ENCODE measurements at places on chromosomes 6 and 20.

GRCh38 chr6:134529921-134530320, 212.0 kb upstream of the SGK1 start:
- no peak for DNase-seq

- no peak for DNase-seq
These were observed 299.0 kb downstream of the DOK5 start for GRCh38 chr20:54774426-54774825.

DNA sequence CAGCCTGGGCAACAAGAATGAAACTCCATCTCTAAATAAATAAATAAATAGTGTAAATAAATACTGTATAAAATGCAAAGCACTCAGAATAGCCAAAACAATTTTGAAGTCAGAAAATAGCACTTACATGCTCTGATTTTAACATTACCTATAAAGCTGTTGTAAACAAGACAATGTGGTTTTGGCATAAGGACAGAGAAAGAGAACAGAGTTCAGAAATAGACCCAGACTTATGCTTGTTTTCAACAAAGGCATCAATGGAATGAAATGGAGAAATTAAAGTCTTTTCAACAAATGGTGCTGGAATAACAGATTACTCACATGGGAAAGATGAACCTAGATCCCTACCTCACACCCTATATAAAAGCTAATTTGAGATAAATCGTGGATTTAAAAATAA, 10.4 kb downstream of the ACAT2 start:
- DNase-seq: no peak

- no peak for DNase-seq
These were observed 10.7 kb upstream of the C20orf204 start for GRCh38 chr20:64025101-64025825.

DNA sequence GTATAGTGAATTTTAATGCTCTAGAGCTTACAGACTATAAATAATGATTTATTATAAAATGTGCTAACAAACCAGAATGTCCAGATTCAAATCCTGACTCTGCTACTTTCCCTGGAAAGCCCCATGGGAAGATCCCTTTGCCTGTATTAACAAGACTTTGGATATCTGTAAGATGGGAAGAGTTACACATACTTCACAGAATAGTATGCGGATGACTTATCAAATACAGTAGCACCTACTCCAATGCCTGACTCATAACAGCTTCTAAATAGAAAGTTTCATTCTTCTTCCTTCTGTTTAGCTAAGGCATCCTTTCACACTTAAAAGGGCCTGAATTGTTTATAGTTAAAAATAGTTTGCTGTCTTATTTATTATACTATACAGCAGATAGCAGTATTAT, 166.3 kb downstream of the KCNQ5 start:
- DNase-seq: no peak

- DNase-seq: no peak
These were observed 23.0 kb downstream of the FERMT1 start for GRCh38 chr20:6099819-6100218.

DNA sequence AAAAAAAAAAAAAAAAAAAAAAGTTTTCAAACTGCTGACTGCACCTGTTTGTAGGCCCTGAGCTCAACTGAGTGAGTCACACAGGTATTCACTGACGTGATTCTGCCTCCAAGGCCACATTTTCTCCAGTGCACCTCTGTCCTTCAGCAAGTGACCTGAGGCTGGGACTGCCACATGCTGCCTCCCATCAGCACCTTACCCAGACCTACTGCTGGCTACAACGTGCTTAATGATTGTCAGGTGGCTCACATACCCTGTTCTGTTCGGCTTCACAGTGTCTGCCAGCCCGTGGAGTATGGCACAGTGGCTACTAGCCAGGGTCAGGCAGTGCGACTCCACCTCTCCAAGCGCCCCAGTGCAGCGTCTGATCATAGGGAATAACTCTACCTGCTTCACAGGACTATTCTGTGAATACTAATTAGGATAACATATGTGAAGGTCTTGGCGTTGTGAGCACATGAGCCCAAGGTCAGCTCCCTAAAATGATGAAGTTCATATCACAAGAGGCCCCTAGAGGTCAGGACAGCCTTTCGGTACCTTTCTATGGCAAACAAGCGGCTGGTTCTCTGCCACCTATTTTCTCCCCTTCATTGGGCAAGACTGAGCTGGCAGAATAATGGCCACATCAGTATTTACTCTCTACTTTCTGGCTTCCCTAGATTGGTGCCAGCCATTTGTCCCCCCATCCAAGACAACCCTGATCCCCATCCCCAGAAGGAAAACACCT, 28.1 kb downstream of the RIPOR3 start:
- DNase-seq: no peak

DNA sequence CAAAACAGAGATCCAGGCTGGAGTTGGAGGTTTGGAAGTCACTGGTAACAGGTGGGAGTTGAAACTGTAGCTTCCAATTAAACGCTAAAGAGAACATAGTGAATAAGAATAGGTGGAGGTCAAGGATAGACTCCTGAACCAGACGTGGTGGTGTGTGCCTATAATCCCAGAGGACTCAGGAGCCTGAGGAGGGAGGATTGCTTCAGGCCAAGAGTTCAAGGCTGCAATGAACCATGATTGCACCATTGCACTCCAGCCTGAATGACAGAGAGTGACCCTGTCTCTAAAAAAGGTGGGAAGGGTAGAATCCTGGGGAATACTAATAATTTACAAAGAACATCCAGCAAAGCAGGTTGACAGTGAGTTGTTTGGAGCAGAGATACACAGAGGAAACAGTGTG, 13.6 kb downstream of the NRSN1 start:
- no peak for DNase-seq

GRCh38 chr20:13423472-13424173, 202.5 kb downstream of the ISM1 start:
- no peak for DNase-seq

DNA sequence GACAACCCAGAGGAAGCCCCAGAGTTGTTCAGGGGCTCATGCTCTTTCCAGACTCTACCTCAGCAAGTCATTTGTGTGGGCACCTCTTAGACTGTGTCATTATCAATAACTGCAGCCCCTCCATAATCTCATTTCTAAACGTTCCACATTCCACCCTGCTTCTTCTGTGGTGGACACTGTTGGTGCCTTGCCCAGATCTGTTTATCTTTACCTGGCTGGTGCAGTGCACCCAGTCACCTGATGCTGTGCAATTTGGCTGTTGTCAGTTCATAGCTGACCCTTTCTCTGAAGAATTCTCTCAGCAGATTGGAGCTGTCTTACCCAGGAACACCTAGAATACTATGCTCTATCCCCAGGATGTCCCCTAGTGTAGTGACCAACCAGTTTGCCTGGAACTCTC, 80.0 kb downstream of the ATRN start:
- no peak for DNase-seq

GRCh38 chr6:24847402-24847801, 48.7 kb upstream of the ARMH2 start:
- no peak for DNase-seq

- DNase-seq: no peak
These were observed 54.8 kb downstream of the SENP6 start for GRCh38 chr6:75656479-75656878.

DNA sequence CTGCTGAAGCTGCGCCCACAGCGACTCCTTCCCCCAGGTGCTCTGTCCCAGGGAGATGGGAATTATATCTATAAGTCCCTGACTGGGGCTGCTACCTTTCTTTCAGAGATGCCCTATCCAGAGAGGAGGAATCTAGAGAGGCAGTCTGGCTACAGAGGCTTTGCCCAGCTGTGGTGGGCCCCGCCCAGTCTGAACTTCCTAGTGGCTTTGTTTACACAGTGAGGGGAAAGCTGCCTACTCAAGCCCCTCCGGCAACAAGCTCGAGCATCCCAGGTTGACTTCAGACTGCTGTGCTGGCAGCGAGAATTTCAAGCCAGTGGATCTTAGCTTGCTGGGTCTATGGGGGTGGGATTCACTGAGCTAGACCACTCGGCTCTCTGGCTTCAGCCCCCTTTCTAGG, 152.5 kb upstream of the MAP3K7 start:
- no peak for DNase-seq

- DNase-seq: no peak
These were observed 57.3 kb upstream of the MLIP start for GRCh38 chr6:54053881-54054391.

DNA sequence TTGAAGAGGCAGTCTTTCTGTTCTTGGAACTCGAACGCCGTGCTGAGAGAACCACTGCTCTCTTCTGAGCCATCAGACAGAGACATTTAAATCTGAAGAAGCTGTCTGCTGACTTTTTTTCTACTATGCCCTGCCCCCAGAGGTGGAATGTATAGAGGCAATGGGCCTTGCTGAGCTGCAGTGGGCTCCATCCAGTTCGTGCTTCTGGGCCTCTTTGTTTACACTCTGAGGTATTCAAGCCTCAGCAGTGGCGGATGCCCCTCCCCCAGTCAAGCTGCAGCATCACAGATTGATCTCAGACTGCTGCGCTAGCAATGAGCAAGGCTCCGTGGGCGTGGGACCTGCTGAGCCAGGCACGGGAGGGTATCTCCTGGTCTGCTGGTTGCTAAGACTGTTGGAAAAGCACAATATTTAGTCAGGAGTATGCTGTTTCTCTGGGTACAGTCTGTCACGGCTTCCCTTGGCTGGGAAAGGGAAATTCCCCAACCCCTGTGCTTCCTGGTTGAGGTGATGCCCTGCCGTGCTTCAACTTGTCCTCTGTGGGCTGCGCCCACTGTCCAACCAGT, 526.8 kb downstream of the CD109 start:
- no peak for DNase-seq

- DNase-seq: no peak
These were observed 9.7 kb upstream of the CLDN20 start for GRCh38 chr6:155254139-155254538.

GRCh38 chr6:40930555-40930954, 108.5 kb downstream of the UNC5CL start:
- DNase-seq: no peak

DNA sequence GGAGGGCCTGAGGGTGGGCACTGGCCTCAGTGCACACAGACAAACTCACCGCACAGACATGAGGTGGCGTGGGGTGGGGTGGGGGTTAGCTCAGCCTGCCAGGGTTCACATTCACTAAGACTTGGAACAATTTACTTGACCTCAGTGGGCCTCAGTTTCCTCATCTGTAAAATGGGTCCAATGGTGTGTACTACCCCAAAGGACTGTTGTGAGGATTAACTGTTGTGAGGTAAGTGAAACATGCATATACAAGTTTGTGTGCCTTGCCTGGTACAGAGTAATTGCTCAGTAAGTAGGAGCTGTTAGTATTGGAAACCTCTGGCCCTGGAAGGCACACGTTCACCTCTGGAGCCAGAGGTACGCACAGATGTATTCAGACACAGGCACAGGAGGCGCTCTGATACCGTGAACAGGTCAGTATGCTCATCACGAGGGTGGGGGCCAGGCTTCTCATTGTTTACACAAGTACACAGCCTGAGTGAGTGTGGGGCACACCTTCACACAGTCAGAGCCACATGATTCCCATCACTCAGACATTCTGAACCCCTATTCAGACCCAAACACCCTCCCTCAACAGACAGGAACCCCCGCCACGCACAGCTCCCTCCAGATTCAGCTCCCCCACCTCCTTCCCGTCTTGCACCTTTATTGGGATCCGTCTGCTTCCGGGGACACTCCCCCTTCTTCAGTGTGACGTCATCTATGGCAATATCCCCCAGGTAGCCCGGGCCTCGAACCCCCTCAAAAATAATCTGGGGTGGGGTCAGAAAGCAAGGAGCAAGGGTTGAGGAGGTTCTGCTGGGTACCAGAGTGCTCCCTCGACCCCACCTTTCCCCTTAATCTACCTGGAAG, 59.9 kb downstream of the MDGA1 start:
- no peak for DNase-seq

- no peak for DNase-seq
These were observed 25.5 kb upstream of the NOL4L start for GRCh38 chr20:32610472-32611218.

- no peak for DNase-seq
These were observed 27.4 kb downstream of the MRS2 start for GRCh38 chr6:24430086-24430485.

- DNase-seq: no peak
These were observed 84.9 kb downstream of the THBS2 start for GRCh38 chr6:169168706-169169105.

DNA sequence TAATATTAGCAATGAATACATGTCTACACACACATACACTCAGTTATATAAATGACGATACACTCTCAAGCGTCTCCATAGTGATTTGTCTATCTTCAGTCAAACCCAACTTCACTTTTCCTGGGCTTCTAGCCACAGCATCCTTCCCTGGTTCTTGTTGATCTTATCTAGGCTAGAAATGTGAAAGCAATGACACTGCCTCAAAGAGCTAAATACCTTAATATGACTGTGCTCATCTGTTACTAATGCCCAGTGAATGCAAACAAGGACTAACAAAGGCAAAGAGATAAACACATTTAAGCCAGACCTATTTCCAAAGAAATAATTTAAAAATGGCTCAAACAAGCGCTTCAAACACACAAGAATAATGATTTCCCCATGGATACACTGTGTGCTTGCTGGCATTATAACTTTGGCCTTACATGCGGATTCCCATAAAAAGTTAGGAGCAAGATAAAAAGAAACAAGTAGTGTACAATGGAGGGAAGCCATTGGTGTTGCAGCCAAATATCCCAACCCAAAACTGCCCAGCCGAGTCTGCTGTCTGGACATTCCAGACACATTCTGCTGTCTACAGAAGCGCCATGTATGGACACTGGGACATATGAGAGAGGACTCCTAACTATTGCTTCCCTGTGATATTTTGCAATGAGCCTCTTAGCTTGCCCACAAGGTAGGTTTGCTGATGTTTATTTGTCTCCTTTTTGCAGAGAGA, 19.5 kb upstream of the DAAM2 start:
- no peak for DNase-seq

- no peak for DNase-seq
These were observed 75.2 kb downstream of the ZHX3 start for GRCh38 chr20:41242352-41242751.

GRCh38 chr20:50277460-50278376, 87.1 kb downstream of the CEBPB start:
- no peak for DNase-seq

- DNase-seq: no peak
These were observed 78.8 kb upstream of the CD83 start for GRCh38 chr6:14038467-14039437.

- peak; percentile 39 for DNase-seq
These were observed 308.1 kb downstream of the FOXC1 start for GRCh38 chr6:1917626-1918371.

DNA sequence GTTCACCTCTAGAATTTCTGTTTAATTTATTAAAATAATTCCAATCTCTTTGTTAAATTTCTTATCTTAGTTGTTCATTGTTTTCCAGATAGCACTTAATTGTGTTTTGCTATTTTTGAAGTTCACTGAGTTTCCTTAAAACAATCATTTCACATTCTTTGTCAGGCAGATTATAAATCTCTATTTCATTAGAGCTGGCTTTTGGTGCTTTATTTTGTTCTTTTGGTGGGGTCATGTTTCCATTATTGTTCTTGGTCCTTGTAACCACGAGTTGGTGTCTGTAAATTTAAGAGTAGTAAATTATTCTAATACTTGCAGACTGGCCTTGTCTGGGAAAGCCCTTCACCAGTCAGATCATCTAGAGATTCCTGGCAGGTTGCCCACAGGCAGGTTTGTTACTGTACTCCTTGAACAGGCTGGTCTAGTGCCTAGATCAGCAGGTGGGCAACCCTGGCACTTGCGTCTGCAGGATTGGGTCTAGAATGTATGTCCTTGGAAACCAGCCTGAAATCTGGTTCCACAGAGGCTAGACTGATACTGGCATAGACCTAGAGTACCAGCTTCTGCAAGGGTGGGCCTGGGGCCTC, 110.4 kb downstream of the ADGB start:
- DNase-seq: no peak

Measured in stimulated activated CD4-positive, alpha-beta T cell treated with anti-CD3 and anti-CD28 coated beads, Interleukin-2, amount 100 ng/mL, for 48 hours (primary cell).